ENCODE measurements at places on chromosomes 3 and 15.

GRCh38 chr3:57951066-57951882 is 56.9 kb upstream of the FLNB start:
- DNase-seq = peak; percentile 51

GRCh38 chr3:151581035-151581434 is 120.2 kb upstream of the IGSF10 start:
- no peak for DNase-seq

DNA sequence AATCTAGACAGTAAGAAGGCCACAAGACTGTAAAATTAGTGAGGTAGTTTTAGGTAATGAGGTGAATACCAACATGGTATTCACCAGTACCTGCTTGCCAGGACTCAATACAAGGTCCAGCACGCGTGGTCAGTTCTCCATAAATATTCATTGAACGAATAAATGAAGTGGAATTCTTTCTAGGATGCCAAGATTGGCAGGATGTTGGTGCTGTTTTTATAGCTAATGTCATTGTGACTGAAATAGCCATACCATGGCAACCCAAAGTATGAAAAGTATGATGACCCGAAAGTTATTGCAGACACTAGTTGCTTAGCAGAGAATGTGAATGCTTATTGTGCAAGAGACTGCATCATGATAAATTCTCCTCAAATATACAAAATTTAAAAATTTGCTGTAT is 307.2 kb downstream of the KCNH8 start:
- no peak for DNase-seq

DNA sequence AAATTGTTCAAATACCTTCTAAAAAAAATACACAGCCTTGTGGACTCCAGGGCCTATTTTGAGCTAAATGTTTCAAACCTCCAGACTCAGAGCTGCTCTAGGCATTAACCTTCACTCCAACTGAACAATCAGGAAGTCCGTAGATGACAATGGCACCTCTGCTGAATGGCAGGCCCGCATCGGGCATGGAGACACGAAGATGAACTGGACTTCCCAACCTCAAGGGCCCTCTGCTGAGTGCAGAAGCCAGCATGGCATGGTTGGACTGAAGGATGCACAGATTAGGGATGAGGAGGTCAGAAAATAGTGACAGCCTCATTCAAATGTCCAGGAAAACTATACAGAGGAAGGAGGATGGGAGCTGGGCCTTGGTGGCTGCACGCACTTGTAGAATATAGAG is 2.2 kb downstream of the FAM174B start:
- no peak for DNase-seq

- DNase-seq = no peak
Observed at GRCh38 chr3:81463781-81464180, 297.7 kb downstream of the GBE1 start.

GRCh38 chr15:92044203-92044909 is 190.8 kb downstream of the SLCO3A1 start:
- no peak for DNase-seq

- no peak for DNase-seq
Observed at GRCh38 chr3:192408647-192409200, 318.6 kb downstream of the FGF12 start.

GRCh38 chr3:196423044-196423781 is 9.0 kb downstream of the UBXN7 start:
- DNase-seq = no peak

GRCh38 chr15:70376929-70377691 is 279.4 kb upstream of the TLE3 start:
- DNase-seq = peak; percentile 59

DNA sequence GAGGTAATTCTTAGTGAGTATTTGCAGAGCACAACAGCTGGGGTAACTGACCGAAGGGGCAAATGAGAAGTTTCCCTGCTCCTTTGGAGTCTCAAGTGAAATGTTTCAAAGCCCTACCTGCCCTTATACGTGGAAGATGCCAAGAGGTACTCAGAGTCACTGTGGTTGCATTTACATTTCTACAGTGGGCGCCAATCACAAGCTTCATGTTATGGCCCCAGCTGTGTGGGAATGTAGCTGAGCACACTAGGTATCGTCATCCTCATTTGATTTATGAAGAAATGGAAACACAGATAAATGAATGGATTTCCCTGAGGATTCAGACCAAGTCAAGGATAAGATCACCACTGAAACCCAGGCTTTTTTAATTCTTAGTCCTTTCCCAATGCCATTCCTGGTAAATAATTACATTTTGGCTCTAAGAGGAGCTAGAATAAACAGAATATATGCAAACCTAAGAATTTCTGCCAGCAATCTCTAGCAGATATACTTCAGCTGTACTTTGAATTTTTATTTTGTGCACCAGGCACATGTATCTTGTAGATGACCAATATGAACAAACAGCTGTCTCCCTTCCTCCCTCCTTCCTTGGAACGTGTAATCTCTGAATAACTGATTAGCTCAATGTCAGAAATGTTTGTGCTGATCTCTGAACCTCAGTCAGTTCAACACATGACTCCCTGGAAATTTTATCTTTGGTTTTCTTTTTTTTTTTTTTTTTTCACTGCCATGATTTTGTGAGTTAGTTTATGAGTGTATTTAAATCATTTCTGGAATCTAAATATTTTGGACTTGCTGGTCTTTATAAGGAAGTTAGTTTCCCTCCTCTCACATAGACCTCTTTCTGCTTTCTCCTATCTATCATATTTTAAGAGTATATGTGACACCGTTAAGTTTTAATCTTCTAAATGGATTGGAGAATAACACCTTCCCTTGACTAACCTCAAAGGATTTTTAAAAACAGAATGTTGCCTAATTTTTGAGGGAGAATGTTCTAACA is 69.2 kb downstream of the MAP2K5 start:
- no peak for DNase-seq

DNA sequence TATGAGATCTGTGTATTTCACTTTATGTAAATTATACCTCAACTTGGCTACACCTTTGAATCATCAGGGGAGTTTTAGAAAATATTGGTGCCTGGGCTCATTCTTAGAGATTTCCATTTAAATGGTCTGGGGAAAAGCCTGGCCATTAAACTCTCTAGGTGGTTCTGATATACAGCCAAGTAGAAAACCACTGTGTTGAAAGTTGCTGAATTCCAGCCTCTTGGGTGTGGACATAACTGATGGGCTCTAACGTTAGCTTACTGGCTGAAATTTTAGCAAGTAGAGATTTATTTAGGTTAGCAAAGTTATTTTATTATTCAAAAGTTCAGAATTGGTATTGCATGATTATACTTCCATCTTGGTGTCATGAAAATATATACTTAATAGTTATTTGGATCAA is 84.1 kb downstream of the ATG7 start:
- DNase-seq = no peak

GRCh38 chr3:84967767-84968581 is 9.2 kb downstream of the CADM2 start:
- no peak for DNase-seq

GRCh38 chr3:157530637-157531300 is 27.6 kb upstream of the VEPH1 start:
- DNase-seq = no peak

DNA sequence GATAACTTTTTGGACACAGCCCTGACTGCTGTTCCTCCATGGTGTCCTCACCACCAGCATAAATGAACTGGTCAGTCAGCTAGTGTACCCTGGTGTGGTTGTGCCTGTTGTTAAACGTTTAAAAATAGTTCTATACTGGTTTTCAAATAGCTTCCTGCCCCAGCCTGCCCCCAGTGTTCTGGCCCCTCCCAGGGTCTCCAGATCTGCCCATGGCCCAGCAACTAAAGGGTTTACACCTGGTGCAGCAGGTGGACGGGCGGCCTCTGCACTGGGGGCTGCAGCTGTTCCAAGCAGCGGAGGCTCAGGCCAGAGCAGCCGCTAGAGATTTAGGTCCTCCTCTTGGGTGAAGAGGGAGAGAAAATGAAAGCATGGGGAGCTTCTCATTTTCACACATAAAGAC is 6.1 kb upstream of the NR2E3 start:
- DNase-seq = no peak

GRCh38 chr3:196270499-196270898 is 17.0 kb downstream of the PCYT1A start:
- no peak for DNase-seq

DNA sequence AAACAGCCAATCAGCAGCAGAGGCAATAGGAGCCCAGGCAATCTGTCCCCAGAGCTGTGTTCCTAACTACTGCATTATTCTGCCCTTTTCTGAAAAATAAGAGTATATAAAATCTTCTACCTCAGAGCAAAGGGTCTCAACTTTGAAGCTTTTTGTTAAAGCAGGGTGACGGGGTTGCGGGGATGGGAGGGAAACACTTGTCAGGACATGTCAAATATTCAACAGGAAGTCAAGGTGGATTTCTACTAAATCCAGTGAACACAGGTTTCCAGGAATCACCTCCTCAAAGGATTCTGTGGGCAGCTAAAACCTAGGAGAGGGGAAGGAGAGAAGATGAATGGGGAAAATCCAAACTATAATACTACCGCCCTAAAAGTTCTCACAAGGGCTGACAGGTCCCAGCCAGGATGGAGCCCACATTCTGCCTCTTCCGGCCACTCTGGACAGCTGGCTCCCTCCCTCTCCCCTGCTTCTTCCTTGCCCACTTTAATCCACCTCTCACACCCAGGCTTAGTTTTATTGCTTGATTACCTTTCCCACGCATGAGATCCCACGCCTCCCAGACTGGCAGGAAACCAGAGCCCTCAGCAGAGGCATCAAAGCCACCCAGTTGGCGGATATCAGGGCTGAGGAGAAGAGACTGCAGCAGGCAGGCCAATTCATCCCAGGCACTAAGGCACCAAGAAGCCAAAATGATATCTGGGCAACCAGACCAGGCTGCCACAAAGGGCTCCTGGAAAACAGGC is 77.2 kb downstream of the OSBPL10 start:
- DNase-seq = peak; percentile 26

GRCh38 chr3:185677146-185677829 is 91.2 kb downstream of the SENP2 start:
- DNase-seq = peak; percentile 73

DNA sequence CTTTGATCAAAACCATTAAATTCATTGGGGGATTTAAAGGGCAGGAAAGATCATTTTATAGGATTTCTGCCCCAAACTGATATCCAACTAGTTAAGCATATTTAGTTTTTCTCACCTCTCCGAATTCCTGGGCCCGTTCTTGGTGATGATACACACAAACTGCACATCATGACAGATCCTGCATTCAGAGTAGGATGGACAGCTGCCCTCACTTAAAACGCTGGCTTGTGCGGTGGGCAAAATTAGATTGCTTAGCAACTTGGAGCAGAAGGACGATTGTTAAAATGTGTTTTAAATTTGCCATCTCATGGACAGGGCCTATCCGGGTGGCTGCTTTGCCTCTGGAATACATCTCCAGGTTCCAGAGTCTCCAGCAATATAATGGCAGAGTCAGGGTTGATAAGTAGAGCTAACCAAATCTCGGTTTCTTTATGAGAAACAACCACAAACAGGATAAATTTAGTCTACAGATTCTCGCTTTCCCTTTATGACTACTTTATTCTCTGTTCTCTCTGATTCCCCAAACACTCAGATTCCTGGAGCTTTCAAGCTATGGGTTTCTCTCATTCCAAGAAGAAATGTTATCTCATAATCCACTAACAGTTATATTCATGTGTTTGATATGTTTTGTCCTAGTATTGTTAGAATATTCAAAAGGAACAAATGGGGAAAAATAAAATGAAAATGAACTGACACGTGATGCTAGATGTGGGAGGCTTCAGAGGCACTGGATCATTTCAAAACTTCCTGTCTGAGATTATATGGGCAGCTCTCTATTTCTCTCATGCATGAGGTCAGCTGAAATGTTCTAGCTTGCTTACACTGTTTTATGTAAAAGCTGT is 1014.1 kb upstream of the SEMA6D start:
- DNase-seq = no peak

DNA sequence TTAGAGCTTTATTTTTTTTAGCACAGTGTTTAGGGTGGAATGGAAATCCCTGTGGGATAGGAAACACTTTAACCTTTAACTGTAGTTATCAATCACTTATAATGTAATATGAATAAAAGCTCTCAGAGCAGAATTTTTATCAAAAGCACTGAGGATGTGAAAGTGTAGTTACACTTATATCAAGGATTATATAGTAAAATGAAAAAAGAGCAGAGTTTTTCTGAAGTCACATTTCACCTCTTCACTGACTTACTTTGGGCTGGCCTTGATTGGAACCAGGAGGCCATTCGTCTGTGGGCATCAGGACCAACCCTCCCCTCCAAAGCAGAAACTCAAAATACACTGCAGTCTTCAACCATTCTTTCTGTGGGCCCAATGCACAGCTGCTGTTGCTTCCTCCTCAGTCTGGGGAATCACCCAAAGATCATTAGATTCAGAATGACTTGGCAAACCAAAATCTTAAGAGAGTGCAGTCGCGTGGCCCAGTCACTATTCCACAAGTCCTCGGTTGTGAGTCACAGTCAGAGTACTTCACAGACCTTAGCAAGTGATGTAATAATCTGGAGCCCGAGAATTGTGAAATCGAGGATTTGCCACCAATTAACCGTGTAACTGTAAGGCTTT is 132.6 kb upstream of the COL8A1 start:
- DNase-seq = no peak

DNA sequence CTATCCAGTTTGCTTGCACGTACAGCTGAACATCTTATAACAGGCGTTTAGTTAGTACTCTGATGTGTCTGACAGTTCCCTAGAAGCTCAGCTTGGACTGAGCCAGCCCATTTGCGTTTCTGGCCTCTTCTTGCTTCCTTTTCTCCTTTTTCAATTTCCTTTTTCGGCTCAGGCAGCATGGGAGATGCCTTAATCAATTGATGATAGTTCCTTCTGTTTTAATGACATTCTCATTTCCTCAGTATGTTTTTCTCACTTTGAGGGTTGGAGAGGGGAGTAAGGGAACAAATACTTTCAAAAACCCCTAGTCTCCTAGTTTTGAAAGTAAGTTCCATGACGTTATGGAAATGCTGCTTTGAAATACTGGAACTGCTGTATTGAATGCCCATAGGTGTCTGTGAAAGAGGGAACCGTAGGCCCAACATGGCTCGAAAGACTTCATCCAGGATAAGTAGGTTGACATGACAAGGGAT is 18.9 kb downstream of the IL1RAP start:
- DNase-seq = no peak

DNA sequence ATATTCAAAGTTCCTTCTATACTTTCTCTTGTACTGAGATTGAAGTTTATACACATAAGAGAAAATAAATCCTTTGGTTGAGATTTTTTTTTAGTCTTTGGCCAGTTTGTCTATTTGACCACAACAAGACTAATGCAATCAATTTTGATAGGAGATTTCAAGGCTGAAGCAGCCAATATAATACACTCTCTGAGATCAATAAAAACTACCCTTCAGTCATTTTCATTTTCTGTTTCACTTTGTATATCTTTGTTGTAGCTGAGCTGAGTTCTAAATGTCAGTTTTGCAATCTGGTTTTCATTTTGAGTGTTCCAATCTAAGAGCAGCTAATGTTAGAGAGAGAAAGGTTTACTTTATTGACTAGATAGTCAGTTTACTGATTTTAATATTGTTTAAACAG is 623.8 kb upstream of the ROBO1 start:
- no peak for DNase-seq

All from RWPE1 (cell line).